LHCN-M2 (cell line): ENCODE measurements at places on chromosomes 4 and X. TPM values are rescaled to one million over a fixed set of nuclear protein-coding genes. Genes with fewer than 3 reads are reported as not detected.

SGCB gene
- 37.2 and 42.4 TPM in 2 replicates for total RNA-seq

CPEB2 gene
- 10.8 and 17.4 TPM in 2 replicates for total RNA-seq

CHRDL1 gene
- not detected in 2 replicates for total RNA-seq

NEUROG2 gene
- total RNA-seq, result 0.06 TPM in 1 of 2 replicates, not detected in the other

LRAT gene
- total RNA-seq, result not detected in 2 replicates

TMEM31 gene
- total RNA-seq, result not detected in 2 replicates

SAGE1 gene
- not detected in 2 replicates for total RNA-seq

STBD1 gene
- total RNA-seq, result 13.3 and 13.9 TPM in 2 replicates

PASD1 gene
- not detected in 2 replicates for total RNA-seq

TEX13D gene
- not detected in 2 replicates for total RNA-seq

PIR gene
- 2.9 and 4.2 TPM in 2 replicates for total RNA-seq

INTS6L gene
- total RNA-seq, result 2.6 and 6.1 TPM in 2 replicates

HSFX1 gene
- 0.29 TPM in 1 of 2 replicates, not detected in the other for total RNA-seq

BEX5 gene
- not detected in 2 replicates for total RNA-seq

CDKN2AIP gene
- 15.3 and 18.9 TPM in 2 replicates for total RNA-seq

BEX1 gene
- total RNA-seq, result 11.0 and 11.5 TPM in 2 replicates

ODAPH gene
- total RNA-seq, result not detected in 2 replicates

IRAK1 gene
- 135 and 149 TPM in 2 replicates for total RNA-seq

NR0B1 gene
- not detected in 2 replicates for total RNA-seq

KCNIP4 gene
- not detected in 2 replicates for total RNA-seq

FTHL17 gene
- not detected in 2 replicates for total RNA-seq

SPANXA1 gene
- not detected in 2 replicates for total RNA-seq

GPRIN3 gene
- 0.06 TPM in 1 of 2 replicates, not detected in the other for total RNA-seq

TCEAL5 gene
- total RNA-seq, result not detected in 2 replicates

MAGEA2 gene
- total RNA-seq, result not detected in 2 replicates

CCNB3 gene
- 0.32 and 0.40 TPM in 2 replicates for total RNA-seq

GRID2 gene
- total RNA-seq, result not detected in 2 replicates

FAM184B gene
- not detected in 2 replicates for total RNA-seq
